ENCODE measurements at places on chromosomes 12 and 14.

DNA sequence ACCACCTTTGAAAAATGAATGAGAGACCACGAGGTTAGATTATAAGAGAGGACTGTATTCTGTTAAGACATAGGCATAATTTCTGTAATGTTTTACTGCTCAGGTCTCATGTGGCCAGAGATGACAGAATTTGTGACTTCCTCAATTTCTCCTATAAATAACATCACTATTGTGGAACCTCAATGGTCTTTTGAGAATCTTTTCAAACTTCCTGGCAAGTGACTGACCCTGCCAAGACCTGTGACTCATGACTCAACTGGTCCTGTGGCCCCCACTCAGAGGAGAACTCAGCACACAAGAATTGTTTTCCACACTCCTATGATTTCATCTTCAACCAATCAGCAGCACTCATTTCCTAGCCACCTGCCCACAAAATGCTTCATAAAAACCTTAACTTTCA, 508.2 kb upstream of the ATP2B1 start:
- no peaks in the 10 kb centered on the region for H3K27me3 ChIP-seq
- no peaks in the 10 kb centered on the region for H3K4me1 ChIP-seq
- H3K27ac ChIP-seq = peak overlapping the region; percentile 61
- peak; percentile 23 for DNase-seq
- H3K36me3 ChIP-seq = no peaks in the 10 kb centered on the region

GRCh38 chr14:79298373-79298772, 912.9 kb downstream of the DIO2 start:
- H3K36me3 ChIP-seq = no peaks in the 10 kb centered on the region
- DNase-seq = no peak
- H3K27ac ChIP-seq = no peak overlapping the region
- H3K4me3 ChIP-seq = no peak overlapping the region

DNA sequence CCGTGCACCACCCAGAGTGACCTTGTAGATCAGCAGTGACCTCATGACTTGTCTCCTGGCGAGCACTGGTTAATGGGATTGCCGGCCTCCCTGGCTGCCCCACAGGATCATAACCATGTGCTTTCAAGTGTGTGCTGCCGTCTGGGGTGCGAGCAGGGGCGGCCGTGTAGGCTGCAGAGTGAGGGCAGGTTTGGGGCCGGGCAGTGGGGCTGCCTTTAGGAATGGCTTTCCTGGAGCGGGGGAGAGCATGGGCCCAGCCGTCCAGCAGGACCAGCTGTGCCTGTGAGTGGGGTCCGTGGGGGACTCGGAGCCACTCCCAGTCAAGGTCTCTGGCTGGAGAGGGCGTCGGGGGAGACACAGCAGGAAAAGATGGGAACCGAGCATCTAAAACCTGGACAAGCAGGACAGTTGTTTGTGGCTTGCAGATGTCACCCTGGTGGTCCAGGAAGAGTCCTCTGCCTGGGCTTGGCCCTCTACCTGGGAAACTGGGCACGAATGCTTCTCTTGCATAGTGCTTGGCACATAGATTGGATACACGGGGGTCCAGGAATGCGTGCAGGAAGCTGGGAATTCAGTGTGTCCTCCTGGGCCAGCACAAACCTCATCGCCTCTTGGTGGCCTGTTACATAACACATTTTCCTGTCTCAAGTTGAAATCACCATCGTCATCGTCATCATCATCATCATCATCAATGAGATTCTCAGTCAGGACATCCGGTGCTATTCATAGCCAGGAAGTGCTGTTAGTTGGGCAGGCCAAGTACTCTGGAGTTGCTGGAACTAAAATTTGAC, 96.0 kb downstream of the ADGRD1 start:
- H3K4me1 ChIP-seq = no peaks in the 10 kb centered on the region
- no peaks in the 10 kb centered on the region for H3K36me3 ChIP-seq
- no peak overlapping the region for H3K27ac ChIP-seq

- H3K4me1 ChIP-seq = peaks cover 3% of the 10 kb centered on the region
- H3K36me3 ChIP-seq = no peaks in the 10 kb centered on the region
- H3K27me3 ChIP-seq = no peaks in the 10 kb centered on the region
- H3K27ac ChIP-seq = no peak overlapping the region
- no peak overlapping the region for H3K4me3 ChIP-seq
Measured at GRCh38 chr14:100750762-100751699, 24.3 kb downstream of the DLK1 start.

DNA sequence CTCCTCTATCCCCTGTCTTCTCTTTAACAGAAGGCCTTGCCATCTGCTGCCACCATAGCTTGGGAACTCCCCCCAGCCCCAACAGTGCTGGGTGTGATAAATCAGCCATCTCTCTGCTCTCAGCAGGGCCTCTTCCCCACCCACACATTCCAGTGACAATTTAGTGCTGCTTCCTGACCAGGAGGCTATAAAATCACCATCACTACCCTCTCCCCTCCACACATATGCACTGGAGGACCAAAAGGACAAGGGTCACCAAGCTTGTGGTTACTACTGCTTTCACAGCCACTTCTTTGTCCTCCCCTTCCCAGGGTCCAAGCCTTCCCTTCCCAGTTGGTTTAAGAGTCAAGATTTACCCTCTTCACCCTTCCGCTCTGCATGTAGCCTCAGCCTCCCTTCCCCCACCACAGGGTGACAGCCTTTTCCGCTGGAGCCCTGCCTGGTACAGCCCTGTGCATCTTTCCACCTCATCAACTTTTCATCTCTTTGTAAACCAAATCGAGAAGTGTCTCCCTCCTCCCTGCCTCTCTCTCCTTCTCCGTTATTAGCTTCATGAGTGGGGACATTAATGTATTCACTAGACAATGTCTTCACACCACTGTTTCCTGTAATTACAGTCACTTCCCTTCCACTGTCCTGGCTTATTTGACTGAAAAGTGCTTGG, 9.4 kb downstream of the PSMB5 start:
- H3K4me3 ChIP-seq = no peak overlapping the region
- H3K36me3 ChIP-seq = peaks cover 16% of the 10 kb centered on the region
- H3K27me3 ChIP-seq = no peaks in the 10 kb centered on the region
- H3K4me1 ChIP-seq = peaks cover 11% of the 10 kb centered on the region
- H3K27ac ChIP-seq = peak overlapping the region; percentile 20

DNA sequence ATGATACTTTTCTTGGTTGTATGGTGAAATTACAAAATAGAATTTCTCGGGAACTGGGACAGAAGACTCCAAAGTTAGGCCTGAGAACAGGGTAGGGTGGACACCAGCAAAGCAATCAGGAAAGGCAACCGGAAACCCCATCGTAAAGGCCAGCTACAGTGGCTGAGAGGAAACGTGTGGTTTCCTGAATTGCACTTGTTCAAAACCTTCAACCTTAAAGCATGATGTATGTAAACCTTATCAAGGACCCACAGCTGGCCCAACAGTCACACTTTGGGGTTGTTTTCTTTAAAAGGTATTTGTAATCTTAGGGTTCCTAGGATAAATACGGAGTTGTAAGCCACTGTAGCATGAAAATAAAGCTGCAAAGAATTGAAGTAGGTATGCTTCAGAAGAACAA, 2.2 kb upstream of the PTGDR start:
- H3K27me3 ChIP-seq = peaks cover 56% of the 10 kb centered on the region
- no peak for DNase-seq
- H3K4me3 ChIP-seq = no peak overlapping the region
- H3K27ac ChIP-seq = no peak overlapping the region
- H3K36me3 ChIP-seq = no peaks in the 10 kb centered on the region
- H3K4me1 ChIP-seq = peaks cover 14% of the 10 kb centered on the region

GRCh38 chr12:108964371-108965352, 56.2 kb downstream of the SVOP start:
- no peak overlapping the region for H3K27ac ChIP-seq
- peaks cover 35% of the 10 kb centered on the region for H3K27me3 ChIP-seq
- no peak for DNase-seq
- no peaks in the 10 kb centered on the region for H3K4me1 ChIP-seq

GRCh38 chr14:34356264-34356654, 105.8 kb downstream of the SPTSSA start:
- H3K27me3 ChIP-seq = no peaks in the 10 kb centered on the region
- no peak overlapping the region for H3K4me3 ChIP-seq
- peak; percentile 62 for DNase-seq
- peaks cover 2% of the 10 kb centered on the region for H3K4me1 ChIP-seq

- no peak overlapping the region for H3K27ac ChIP-seq
- no peak overlapping the region for H3K4me3 ChIP-seq
- H3K27me3 ChIP-seq = no peaks in the 10 kb centered on the region
- peak; percentile 53 for DNase-seq
- H3K4me1 ChIP-seq = peaks cover 3% of the 10 kb centered on the region
Measured at GRCh38 chr12:38138225-38139221, 178.1 kb upstream of the ALG10B start.

- H3K4me3 ChIP-seq = no peak overlapping the region
- H3K27ac ChIP-seq = no peak overlapping the region
- no peaks in the 10 kb centered on the region for H3K36me3 ChIP-seq
- peaks cover 23% of the 10 kb centered on the region for H3K4me1 ChIP-seq
- peaks cover 6% of the 10 kb centered on the region for H3K27me3 ChIP-seq
Measured at GRCh38 chr14:93056166-93056839, 59.4 kb downstream of the ITPK1 start.

DNA sequence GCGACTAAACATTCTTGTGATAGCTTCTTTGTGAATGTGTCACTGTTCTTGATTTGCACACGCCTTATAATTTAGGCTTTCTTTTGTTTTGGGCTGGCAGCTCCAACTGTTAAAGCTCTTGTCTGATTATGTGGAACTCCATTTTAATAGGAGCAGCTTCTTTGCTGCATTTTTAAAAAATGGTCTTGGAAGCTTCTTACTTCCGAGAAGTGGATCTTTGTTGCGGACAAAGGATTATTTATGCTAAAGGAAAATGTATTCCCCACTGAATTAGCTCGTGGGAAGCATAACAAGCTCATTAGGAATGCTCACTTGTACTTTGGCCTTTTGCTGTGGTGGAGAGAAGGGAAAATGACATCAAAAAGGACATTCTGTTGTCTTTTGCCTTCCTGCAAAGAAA, 20.0 kb downstream of the GAS2L3 start:
- no peaks in the 10 kb centered on the region for H3K4me1 ChIP-seq
- peak overlapping the region; percentile 43 for H3K4me3 ChIP-seq
- H3K27me3 ChIP-seq = no peaks in the 10 kb centered on the region
- H3K36me3 ChIP-seq = no peaks in the 10 kb centered on the region
- peak; percentile 16 for DNase-seq
- H3K27ac ChIP-seq = no peak overlapping the region

DNA sequence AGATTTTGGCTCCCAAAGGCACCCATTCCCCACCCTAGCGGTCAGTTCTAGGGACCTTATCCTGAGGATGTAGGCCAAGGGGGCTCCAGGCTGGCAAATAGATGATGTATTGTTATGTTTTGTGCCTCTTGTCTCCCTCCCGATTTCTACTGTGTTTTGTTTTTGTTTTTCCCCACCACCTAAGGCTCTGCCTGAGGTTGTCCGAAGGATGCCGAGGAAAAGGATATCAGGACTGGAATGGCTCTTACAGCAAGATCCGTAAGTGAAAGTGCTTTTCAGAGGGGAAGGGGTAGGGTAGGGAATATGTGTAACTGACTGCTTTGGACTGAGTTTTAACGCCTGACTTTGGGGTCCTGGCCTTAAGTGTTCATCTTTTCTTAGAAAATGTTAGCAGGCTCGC, 6.6 kb downstream of the FOXG1 start:
- H3K27ac ChIP-seq = no peak overlapping the region
- no peak for DNase-seq
- H3K4me1 ChIP-seq = peaks cover 7% of the 10 kb centered on the region
- no peaks in the 10 kb centered on the region for H3K36me3 ChIP-seq

DNA sequence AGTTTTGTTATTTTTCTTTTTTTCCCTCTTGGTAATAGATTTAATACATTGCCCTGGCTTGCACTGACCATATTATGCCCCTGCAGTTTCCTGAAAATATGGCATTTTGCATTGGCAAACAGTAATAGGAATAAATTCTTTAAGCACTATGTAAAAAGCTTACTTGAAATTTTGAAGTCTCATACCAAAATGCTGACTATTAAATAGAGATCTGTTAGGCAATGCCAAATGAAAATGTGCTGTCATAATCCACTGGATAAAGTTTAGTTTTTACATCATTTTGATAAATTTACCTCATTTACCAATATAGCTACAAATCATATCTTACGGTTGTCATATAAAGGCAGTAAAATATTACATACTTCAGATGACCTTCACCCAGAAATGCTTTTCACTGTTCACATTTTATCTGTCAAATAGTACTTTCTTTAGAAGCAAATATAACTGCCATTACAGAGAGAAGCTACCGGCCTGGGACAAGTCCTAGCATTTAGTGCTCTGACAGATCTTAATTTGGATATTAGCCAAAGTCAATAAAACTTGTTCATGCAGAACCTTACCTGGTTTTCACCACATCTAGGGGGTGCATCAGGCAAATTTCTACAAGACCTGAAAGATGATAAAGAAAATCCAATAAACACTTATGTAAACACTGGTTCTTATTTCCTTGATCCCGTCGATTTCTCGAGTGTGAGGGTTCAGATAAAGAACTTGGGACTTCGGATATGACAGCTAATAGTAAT, 212.9 kb downstream of the PAX9 start:
- H3K36me3 ChIP-seq = no peaks in the 10 kb centered on the region
- DNase-seq = no peak
- no peak overlapping the region for H3K4me3 ChIP-seq
- no peaks in the 10 kb centered on the region for H3K4me1 ChIP-seq

GRCh38 chr12:9404031-9404430, 195.8 kb upstream of the PZP start:
- no peaks in the 10 kb centered on the region for H3K4me1 ChIP-seq
- no peaks in the 10 kb centered on the region for H3K36me3 ChIP-seq
- no peak overlapping the region for H3K27ac ChIP-seq
- no peak overlapping the region for H3K4me3 ChIP-seq
- H3K27me3 ChIP-seq = no peaks in the 10 kb centered on the region

GRCh38 chr14:72706485-72706884, 187.4 kb downstream of the DPF3 start:
- DNase-seq = no peak
- peaks cover 33% of the 10 kb centered on the region for H3K36me3 ChIP-seq
- no peak overlapping the region for H3K27ac ChIP-seq
- H3K4me3 ChIP-seq = no peak overlapping the region

- no peak for DNase-seq
- no peaks in the 10 kb centered on the region for H3K36me3 ChIP-seq
- no peaks in the 10 kb centered on the region for H3K4me1 ChIP-seq
- H3K27me3 ChIP-seq = peaks cover 25% of the 10 kb centered on the region
- no peak overlapping the region for H3K27ac ChIP-seq
Measured at GRCh38 chr12:125203145-125203765, 138.0 kb downstream of the AACS start.

DNA sequence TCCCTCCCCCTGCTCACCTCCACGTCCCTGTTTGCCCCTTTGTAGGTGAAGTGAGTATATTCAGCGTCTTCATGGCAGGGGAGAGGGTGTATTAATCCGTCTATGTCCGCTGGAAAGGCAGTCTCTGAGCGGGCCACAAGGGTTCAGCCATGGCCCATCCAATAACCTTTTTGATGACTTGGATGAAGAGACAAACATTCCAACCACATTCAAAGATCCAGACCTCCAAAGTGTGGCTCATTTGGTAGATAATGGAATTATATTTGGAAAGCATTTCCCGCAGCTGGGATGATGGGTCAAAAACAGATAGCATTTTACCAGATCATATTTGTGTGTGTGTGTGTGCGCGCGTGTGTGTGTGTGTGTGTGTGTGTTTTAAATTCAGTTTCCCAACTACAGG, 345.9 kb downstream of the DPF3 start:
- H3K4me3 ChIP-seq = no peak overlapping the region
- no peak for DNase-seq
- H3K27me3 ChIP-seq = peaks cover 33% of the 10 kb centered on the region
- H3K4me1 ChIP-seq = peaks cover 37% of the 10 kb centered on the region
- H3K36me3 ChIP-seq = no peaks in the 10 kb centered on the region

All from mesenchymal stem cell (in vitro differentiated cells and primary cell).